Stimulated activated CD4-positive, alpha-beta T cell treated with anti-CD3 and anti-CD28 coated beads, Interleukin-4, amount 100 ng/mL, for 4 hours (primary cell): ENCODE measurements at places on chromosomes 4 and X.

GRCh38 chr4:30724247-30724646 is 4.1 kb downstream of the PCDH7 start:
- DNase-seq, result no peak

DNA sequence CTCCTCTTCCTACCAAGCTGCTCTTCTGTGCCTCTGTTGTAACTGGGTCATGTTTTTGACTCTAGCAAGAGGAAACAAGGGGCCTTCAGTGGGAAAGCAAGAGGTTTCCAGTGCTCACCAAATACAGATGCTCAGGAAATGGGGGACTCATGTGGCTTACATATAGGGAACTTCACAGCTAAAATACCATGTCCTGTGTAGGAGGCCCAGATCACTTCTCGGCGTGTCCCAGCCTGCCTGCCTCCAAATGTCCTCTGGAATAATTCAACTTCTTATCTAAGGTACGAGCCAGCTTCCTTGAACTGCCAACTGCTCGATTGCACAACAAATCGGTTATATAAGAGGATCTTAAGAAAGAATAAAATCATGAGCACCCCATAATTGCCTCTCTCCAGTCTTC is 161.3 kb downstream of the KIT start:
- no peak for DNase-seq

GRCh38 chr4:126939401-126939800 is 693.4 kb upstream of the INTU start:
- DNase-seq, result no peak

- DNase-seq, result peak; percentile 63
Measured at GRCh38 chr4:113673450-113673849, 88.1 kb downstream of the CAMK2D start.

- DNase-seq, result no peak
Measured at GRCh38 chrX:139203651-139204570, 326.6 kb upstream of the F9 start.

DNA sequence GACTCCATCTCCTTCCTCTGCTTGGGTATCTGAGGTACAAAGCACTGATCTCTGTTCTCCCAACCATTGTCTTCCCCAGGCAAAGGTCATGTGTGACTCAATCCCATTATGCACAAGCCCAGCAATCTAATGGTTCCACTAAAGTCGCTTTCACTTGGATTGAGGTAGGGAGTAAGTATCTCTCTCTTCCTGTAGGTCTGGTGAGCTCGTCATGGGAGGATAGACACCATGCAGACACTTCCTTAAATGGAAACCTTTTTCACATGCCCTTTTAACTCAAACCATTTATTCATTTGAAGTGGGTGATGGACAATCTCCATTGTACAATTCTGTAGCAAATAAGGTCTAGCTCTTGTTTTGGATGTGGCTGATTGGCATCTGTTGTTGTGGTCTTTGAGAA is 245.2 kb upstream of the CLNK start:
- no peak for DNase-seq

GRCh38 chr4:105605493-105605892 is 53.1 kb downstream of the ARHGEF38 start:
- DNase-seq, result no peak

DNA sequence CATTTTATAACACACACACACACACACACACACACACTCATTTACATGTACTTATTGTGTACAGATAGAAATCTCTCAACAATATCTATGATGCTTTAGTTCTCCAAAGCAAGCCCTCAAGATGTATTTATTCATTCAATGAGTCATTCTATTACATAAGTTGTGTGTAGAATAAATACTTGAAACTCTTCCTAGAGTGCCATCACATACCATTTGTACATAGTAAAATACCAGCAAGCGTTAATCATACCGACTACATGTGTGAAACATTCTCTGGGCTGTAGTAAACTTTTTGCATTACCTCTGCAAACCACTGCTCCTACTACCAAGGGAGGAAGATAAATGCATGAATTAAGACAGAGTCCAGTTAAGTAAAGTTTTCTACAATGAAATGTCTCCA is 70.9 kb downstream of the EPHA5 start:
- no peak for DNase-seq

- DNase-seq, result no peak
Measured at GRCh38 chrX:13082206-13083065, 38.0 kb upstream of the FAM9C start.
